Coronary artery (tissue), 2 donors: ENCODE measurements at places on chromosomes 2 and 18.

- DNase-seq: no peak
Observed at GRCh38 chr2:167759531-167759930, 487.9 kb downstream of the STK39 start.

GRCh38 chr2:102367331-102367971, 11.9 kb downstream of the IL18R1 start:
- DNase-seq: no peak

- no peak for DNase-seq
Observed at GRCh38 chr2:97688062-97688827, 18.7 kb downstream of the C2orf92 start.

- no peak for DNase-seq
Observed at GRCh38 chr18:47215554-47216138, 35.8 kb downstream of the SKOR2 start.

GRCh38 chr2:1986598-1986997, 242.3 kb upstream of the PXDN start:
- no peak for DNase-seq

GRCh38 chr2:17879137-17879912, 858 bp downstream of the KCNS3 start:
- peak; percentile 82 for DNase-seq

DNA sequence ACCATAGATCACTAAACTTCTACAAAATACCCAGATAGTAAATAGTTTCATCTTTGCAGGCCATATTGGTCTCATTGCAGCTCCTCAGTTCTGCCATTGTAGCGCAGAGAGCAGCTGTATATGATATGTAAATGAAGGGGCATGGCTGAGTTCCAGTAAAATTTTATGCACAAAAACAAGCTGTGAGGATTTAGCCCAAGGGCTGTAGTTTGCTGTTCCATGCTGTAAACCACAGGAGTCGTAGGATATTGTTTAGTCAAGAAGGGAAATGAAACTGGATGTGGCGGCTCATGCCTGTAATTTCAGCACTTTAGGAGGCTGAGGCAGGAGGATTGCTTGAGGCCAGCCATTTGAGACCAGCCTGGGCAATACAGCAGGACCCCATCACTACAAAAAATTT, 83.0 kb downstream of the MGAT5 start:
- no peak for DNase-seq

GRCh38 chr2:162198239-162198638, 45.0 kb downstream of the FAP start:
- no peak for DNase-seq

- DNase-seq: no peak
Observed at GRCh38 chr2:62775367-62775668, 69.8 kb downstream of the EHBP1 start.

DNA sequence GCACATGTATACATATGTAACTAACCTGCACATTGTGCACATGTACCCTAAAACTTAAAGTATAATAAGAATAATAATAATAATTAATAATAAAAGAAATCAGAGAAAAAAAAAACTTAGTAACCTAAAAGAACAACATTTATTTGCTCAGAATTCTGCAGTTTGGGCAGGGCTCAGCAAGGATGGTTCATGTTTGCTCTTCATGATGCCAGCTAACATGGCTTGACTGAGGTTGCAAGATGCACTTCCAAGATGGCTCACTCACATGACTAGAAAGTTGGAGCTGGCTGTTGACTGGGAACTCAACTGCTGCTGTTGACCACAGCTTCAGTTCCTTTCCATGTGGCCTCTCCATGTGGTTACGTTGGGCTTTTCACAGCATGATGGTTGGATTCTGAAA, 56.4 kb downstream of the KLHL29 start:
- peak; percentile 19 for DNase-seq

DNA sequence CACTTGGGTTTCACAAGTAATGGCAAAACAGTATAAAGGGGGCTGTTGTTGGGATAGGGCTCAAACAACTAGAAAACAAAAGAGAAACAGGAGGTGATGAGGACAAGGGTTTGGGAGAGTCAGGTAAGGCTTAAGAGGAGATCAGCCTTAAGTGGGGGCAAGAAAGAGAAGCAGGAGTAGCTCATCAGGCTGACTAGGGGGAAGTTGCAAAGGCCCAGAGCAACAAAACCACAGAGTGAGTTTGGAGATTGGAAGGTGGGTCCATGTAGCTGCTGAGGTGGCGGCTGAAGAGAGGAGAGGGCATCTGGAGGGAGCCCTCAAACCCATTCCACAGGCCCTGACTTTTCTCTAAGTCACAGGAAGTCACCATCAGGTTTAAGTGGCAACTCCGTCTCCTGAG, 126.0 kb downstream of the MREG start:
- no peak for DNase-seq

DNA sequence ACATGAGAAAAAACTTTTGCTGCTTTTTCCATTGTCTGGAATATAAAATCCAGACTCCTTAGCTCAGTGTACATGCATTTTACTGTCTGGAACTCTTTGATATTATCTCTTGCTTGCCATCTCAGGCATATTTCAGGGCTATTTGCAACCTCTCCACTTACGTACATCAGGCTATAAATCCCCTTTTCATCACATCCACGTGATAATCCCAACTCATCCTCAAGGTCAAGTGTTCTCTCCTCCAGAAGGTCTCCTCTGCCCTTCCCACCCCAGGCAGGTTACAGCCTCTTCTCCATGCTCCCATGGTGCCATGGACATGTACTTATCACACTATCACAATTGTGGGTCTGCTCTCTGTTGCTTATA, 202.5 kb upstream of the RBMS1 start:
- DNase-seq: no peak

GRCh38 chr2:187569042-187569441, 14.8 kb upstream of the TFPI start:
- no peak for DNase-seq

DNA sequence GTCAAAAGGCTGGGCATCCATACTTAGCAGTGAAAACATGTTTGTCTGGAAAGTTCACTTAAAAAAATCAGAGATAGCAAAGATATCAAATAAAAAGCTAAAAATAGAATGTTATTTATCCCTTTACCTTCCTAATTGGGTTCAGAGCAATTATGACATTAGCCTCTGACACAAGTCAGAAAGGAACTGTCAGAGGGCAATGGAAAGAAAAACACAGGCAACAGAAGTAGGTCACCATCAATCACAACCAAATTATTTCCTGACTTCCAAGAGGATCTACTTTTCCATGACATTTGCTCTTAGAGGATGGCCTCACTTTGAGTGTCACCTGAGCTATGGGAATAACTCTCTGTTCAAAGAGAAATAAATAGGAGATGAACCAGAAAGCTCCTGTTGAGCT, 27.5 kb downstream of the MYOM1 start:
- DNase-seq: no peak

DNA sequence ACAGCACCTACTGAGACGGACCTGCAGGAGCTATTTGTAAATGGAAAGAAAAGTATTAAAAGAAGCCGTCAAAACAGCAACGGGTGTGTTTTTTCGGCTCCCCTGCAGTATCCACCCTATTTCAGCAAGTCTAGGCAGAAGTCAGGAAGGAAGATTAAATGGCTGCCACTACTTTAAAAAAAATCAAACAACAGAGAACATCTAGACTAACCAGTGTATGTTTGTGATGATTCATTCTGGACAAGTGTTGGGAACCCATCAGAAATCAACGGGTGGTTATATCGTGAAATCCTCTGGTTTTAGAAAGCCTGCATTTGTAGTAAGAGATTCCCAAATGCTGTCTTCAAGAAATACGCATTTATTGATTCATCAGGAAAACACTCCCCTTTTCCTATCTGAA, 9.0 kb downstream of the PMAIP1 start:
- no peak for DNase-seq
